ENCODE measurements at places on chromosomes 2 and 18.

- DNase-seq, result no peak
These were observed 461.1 kb downstream of the LPIN1 start for GRCh38 chr2:12207491-12207890.

DNA sequence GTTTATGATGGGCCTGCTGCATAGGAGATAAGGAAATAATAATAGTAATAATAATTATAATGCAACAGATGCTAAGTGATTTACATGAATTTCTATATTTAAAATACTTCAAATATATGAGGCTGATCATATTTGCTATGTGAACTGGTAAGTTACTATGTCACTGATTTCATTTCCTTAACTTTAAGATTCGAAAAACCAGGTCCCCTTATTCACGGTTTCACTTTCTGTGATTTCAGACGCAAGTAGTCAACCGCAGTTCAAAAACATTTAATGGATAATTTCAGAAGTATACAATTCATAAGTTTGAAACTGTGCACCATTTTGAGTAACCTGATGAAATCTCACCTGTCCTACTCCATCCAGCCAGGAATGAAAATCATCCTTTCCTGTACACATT, 1697.1 kb upstream of the LRRTM1 start:
- DNase-seq, result no peak

DNA sequence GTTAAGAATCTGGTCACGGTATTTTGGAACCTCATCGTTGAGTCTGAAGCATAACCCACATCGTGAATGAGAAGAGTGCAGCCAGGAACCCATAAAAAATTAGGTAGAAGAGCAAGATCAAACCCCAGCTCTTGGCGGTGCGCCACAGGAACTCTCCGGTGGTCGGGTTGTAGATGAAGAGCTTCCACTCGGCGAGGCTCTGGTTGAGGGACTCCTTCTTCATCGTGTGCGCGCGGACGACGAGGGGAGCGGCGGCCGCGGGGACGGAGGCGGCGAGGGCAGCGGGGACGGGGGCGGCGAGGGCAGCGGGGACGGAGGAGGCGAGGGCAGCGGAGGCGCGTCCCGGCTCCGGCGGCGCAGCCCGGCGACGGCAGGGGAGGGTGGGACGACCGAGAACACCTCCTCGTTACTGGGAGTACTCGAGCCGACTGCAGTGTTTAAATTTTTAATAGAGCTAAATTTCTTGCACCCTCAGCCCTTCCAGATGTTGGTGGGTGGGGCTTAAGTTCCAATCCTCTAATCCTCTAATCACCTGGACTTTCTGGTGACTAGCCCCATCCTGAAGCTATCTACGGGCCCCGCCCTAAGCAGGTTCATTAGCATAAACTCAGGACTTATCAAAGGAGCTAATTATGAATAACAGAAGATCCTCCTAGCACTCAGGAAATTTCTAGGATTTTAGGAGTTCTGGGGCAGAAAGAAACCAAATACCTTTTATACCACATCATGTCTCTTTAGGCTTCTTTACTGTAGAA, 20.4 kb upstream of the PAPOLG start:
- no peak for DNase-seq

GRCh38 chr2:225416616-225417367, 17.3 kb downstream of the NYAP2 start:
- no peak for DNase-seq

- DNase-seq, result no peak
These were observed 211.4 kb upstream of the SLC39A10 start for GRCh38 chr2:195445639-195446038.

DNA sequence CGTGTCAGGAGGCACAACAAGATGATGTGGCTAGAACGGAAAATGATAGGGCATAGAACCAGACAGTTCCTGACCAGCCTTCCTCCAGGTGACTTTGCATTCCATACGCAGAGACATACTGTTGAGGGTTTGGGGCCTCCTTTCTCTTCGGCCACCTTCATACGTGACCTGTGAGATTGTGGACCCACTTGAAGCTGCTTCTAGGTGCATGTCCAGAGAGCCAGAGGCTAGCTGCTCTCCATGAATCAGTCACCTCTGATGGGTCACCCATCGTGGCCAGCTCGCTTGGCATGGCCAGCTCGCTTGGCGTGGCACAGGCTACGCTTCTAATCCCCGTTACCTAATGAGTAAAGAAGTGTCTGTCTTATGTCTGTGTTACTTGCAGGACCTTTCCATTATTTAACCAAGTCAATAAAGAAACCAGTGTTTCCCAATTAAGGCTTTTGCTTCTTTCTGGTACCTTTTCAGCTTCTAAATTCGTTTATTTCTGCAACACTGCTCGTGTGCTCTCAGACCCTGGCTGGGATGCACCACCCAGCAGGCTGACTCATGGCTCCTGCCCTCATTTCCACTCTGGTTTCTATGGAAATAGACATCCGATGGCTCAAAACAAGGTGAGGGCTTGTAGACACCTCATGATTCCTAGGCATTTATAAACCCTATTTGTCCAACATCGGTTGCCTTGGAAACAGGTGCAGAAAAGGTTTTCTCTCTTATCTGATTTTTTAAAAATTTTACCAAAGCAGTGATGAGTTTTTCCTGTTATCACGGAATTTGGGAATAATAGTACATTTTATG, 86.7 kb upstream of the B3GNT7 start:
- DNase-seq, result no peak

Measured in stimulated activated CD4-positive, alpha-beta T cell treated with anti-CD3 and anti-CD28 coated beads, Interleukin-15, amount 100 ng/mL, for 48 hours (primary cell).